ENCODE measurements at places on chromosomes 4 and X.

- no peak for DNase-seq
Measured at GRCh38 chr4:54525602-54526001, 132.2 kb upstream of the KIT start.

- no peak for DNase-seq
Measured at GRCh38 chr4:166301266-166301665, 428.2 kb downstream of the TLL1 start.

GRCh38 chr4:77072195-77072753 is 3.5 kb downstream of the CCNI start:
- no peak for DNase-seq

GRCh38 chrX:13051529-13052172 is 7.2 kb upstream of the FAM9C start:
- DNase-seq, result no peak

DNA sequence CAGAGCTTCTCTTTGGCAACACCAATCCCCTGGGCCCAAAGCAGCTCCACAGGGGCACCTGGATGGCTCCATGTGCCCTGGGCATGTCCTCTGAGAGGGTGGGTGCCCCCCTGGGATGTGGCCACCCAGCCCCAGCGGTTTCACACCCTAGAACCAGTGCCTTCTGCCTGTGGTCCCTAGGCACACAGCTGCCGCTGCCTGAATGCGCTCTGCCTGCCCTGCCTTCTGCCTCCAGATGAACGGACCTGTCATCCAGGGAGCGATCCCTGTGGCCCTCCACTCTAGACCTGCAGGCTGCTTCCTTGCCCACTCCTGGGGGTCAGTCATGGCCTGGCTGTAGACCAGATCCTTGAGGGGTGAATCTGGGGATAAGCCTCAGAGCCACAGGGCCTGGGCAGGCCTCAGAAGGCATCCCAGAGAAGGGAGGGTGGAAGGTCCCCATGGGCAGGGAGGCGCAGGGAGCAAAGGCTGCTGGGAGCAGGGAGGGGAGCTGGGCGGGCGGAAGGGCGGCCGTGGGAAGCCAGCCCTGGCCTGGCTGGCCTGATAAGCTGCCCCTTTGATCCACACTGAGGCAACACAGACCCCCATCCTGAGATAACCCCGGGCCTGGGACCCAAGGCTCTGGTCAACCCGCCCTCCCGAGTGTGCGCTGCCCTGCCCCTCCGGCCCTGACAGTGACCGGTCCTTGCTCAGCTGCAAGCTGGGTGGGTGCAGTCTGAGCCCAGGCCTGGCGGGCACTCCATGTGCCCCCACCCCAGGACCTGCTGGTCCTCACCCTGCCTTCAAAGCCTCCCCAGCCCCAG is 8.1 kb upstream of the FGFR3 start:
- no peak for DNase-seq

DNA sequence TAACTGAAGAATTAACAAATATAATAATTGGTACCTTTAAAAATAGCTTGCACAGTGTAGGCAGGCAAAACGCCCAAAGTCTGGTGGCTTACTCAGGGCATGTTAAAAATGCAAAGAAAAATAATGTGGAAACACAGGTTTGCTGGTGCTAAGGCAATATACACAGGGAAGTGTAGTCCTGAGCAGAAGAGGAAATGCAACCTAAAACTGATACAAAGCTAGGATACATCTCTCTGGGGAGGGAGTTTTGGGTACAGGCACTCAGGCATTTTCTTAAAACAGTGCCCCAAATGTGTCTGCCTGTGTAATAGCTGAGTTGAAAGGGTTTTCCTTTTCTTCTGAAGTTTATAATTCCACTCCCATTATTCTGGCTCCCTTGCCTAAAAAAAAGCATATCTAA is 47.4 kb downstream of the TMPRSS11E start:
- no peak for DNase-seq

GRCh38 chrX:68878977-68879645 is 50.3 kb downstream of the EFNB1 start:
- no peak for DNase-seq

DNA sequence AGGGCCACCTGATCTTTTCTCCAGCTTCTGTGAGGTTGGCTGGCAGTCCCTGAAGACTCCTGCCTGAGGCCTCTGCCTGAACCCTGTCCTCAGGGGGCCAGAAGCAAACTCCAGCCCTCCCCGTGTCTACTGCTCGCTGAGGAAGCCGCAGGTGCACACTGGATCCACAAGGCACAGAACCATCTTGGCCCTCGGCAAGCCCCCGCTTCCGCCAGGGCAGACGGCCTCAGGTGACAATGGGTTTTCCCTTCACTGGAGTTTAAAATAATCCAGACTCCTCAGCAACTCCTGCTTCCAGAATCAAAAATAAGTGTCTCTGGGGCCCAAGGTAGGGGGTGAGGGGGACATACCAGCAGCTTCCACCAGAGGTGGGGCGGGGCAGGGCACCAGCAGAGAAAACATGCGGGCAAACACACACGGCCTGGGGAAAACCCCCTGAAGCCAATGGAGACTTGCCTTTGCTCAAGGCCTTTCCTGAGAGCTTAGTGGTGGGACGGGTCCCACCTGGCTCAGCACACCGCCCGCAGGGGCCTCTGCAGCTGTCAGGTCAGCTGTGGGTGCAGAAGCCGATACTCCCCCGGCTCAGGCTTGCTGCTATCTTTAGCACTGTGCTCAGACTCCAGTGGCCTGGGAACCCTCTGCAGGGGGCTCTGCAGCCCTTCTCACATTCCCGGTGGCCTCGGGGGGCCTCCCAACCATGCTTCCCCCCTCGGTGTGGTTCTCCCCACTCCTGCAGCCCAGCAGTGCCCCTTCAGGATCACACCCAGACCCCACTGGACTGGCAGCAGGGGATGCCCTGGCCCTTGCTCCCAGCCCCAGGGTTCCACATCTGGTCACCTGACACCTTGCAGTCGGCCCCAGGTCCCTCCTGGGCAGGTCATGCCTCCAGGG is 1.9 kb downstream of the MYL5 start:
- no peak for DNase-seq

DNA sequence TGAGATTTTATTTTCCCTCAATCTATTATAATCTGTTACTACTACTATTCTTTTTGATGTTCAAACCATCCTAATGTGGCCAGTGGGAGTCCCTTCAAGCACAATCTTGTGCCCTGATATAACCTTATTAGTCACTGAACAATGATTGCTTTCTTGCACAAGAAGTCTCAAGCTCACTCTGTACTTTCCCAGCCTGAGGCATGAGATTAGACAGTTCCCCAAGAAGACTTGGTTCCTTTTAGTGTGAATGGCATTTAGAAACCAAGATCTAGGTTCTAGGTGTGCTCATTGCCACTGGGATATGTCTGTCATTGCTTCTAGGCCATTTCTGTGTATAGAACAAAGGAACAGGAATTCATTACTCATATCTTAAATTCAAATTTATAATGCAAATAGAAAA is 28.0 kb upstream of the RBM41 start:
- no peak for DNase-seq

DNA sequence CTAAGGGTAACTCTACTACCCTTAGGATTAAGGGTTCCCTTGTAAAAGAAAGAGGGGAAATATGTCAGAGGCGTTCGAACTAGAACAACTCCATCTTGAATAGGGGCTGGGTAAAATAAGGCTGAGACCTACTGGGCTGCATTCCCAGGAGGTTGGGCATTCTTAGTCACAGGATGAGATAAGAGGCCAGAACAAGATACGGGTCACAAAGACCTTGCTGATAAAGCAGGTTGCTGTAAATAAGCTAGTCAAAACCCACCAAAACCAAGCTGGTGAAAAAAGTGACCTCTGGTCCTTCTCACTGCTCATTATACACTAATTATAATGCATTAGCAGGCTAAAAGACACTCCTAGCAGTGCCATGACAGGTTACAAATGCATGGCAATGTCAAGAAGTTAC is 922.0 kb downstream of the DMD start:
- no peak for DNase-seq

DNA sequence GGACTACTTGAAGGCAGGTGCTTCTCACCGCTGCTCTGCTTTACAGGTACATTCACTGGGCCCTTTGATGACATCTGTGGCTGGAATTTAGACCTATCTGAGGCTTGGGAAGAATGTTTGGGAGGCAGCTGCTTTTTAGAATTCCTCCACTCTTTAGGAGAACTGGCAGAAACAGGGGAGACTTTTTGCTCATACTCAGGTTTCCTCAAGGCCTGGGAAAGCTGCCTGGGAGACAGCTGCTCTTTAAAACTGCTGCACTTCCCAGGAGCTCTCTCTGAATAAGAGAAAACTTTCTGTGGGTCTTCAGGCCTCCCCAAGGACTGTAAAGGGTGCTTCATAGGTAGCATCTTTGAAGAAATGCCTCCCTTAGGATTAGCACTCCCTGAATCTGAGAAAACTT is 14.3 kb downstream of the CT47C1 start:
- no peak for DNase-seq

- DNase-seq, result no peak
Measured at GRCh38 chr4:119041396-119041795, 94.2 kb upstream of the MYOZ2 start.

GRCh38 chr4:153728151-153728550 is 31.7 kb downstream of the RNF175 start:
- no peak for DNase-seq
